ENCODE measurements at places on chromosomes 12 and 14. TPM values are rescaled to one million over a fixed set of nuclear protein-coding genes. Genes with fewer than 3 reads are reported as not detected.

DNA sequence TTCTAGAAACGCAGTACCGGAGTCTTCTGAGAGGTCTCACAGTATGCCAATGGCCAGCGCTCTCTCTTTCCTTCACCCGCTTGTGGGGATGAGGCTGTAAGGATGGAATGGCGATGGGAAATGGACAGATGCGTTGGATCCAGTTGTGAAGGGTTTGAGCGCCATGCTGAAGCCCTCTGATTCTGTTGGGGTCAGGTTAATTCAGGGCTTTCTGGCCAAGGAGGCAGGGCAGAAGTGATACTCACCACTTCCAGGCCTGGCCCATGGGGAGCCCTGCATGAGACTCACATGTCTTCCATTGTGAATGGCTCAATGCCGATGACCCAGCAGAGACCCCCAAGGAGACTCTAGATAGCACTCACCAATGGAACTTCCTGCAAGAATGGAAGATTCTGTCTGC is 114.3 kb downstream of the BCL11B start:
- no peak for DNase-seq

DNA sequence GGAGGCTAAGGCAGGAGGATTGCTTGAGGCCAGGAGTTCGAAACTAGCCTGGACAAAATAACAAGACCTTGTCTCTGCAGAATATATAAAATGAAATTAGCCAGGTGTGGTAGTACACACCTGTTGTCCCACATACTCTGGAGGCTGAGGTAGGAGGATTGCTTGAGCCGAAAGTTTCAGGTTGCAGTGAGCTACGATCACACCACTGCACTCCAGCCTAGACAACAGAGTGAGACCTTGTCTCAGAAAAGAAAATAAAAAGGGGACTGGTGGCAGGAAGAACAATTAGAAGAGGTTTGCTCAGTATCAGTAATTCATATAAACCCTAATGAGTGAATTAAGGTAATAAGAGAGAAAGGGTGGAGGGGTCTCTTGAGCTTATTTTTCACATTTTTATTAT is 8.0 kb downstream of the PSMA6 start:
- no peak for DNase-seq

DNA sequence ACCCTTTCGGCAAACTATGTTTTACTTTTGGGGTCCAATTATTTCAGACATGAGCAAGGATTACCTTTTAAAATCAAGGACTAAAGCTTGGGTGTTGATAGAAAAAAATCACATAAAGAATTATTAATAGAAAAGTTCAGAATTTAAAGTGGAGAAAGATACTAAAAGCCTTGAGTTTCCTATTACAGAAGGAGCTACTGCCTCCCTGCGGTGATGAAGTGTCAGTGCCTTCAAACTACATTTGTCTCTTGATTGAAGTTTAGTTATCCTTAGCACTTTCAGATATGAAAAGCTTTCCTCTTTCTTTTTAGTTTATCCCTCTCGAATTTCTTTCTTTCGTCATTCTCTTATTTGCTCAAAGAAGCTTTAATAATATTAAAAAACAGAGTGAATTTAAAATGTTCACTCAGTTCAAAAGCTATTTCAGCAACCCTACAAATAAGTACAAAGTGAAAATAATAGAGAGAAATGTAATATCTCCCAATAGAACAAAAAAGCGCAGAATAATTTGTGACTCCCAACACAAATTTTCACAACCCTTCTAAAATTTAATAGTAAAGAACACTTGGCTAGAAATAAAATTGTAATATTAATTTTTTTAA is 87.6 kb downstream of the SEC23A start:
- peak; percentile 40 for DNase-seq

GRCh38 chr12:77788231-77789168 is 42.2 kb upstream of the NAV3 start:
- no peak for DNase-seq

- DNase-seq = no peak
Measured at GRCh38 chr14:25046301-25046943, 3.5 kb downstream of the STXBP6 start.

GRCh38 chr12:69966839-69967238 is 141.8 kb downstream of the MYRFL start:
- no peak for DNase-seq

DNA sequence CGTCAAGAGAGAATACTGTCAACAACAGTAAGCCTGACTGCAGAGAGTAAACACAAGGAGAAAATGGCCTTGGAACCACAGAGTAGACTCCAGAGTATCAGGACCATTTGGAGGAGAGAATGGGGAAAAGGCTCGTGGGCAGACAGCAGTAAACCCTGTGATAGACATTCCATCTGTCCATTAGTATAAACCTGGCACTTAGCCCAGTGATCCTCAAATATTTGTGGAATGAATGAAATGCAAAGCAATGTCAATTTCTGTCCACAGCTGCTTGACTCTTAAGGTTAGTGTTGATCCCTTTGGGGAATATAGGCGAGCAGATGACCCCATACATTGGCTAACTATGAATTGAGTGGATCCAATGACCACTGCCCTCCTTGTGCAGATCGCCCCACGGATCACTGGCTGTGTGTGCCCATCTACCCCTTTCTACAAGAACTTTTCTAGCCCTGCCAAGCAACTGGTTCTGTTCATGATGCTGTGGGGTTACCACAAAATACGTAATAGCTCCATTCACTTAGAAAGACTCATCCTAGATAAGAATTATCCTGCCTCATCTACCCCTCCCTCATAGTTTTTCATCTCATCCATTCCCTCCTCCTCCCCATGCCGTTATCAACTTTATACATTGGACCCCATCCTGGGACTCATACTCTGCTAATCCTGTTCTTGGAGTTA is 846.8 kb downstream of the NRXN3 start:
- DNase-seq = no peak

Gene FSCB
- not detected for total RNA-seq

GRCh38 chr12:73902260-73902659 is 635.4 kb upstream of the ATXN7L3B start:
- DNase-seq = no peak

Data from activated CD8-positive, alpha-beta T cell treated with anti-CD3 and anti-CD28 coated beads, Interleukin-2, amount 10 ng/mL, durations not matched to agents 7 days and 5 days (primary cell).